SHP77 treated with DMSO at 0.1 percent for 48 hours (cell line): ENCODE measurements at places on chromosomes 5 and 9.

GRCh38 chr5:132471944-132472343, 18.6 kb downstream of the IRF1 start:
- DNase-seq: no peak

GRCh38 chr5:147055850-147056566, 177.5 kb upstream of the PPP2R2B start:
- DNase-seq: peak; percentile 53

DNA sequence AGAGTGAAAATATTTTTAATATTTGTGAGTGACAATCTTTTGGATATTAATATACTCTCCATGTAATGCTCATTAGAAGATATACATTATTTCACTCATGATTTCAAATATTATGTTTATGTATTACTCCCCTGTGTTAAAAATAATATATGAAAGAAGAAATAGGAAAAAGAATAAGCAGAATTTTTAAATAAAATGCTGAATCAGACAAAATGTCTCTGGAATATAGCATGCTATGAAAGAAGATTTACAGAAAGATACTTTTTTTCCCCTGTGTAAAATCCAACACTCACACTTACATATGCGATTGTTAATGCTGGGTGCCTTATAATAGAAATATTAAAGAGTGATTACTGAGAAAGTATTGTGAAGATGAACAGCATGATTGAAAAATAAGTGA, 373.7 kb downstream of the ANXA1 start:
- DNase-seq: no peak

DNA sequence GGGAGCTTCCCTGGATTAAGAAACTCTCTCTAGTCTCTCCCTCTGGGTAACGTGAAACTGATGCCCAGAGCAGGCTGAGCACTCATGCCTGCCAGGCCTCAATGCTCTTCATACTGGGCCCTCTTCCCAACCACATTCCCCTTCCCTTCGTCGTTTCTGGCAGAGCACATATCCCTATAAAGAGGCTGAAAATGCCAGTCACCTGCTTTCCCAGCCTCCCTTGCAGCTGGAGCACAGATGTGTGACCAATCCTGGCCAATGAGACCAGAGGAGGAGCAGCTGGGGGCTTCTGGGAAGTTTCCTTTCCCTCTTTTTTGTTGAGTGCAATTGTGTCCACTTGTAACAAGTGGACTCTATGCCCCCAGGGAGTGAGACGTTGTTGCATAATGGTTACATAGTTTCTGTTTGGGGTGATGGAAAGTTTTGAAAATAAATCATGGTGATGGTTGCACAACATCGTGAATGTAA, 30.2 kb upstream of the SMIM23 start:
- no peak for DNase-seq

GRCh38 chr5:115685490-115685889, 59.7 kb upstream of the TMED7 start:
- DNase-seq: no peak

- no peak for DNase-seq
These were observed 388.3 kb downstream of the ARRDC3 start for GRCh38 chr5:90994796-90995195.

- DNase-seq: no peak
These were observed 27.8 kb downstream of the ROPN1L start for GRCh38 chr5:10469253-10470050.

DNA sequence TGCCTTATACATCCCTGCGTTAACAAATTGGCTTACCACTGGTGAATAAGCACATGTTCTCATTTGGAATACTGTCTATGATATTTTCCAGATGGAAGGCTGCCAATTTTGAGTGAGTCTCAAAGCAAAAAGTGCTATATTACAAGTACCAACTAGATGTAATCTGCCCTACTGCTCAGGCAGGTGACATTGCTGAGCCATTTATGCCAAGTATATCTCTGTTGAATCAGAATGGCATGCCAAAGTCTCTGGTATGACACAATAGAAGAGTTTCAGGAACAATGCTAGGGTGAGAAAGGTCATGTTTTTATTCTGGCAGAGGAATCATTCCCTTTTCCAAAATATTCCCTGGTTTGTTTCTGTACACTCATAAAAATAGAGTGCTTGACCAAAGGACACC, 356.5 kb downstream of the CDH9 start:
- DNase-seq: peak; percentile 64

DNA sequence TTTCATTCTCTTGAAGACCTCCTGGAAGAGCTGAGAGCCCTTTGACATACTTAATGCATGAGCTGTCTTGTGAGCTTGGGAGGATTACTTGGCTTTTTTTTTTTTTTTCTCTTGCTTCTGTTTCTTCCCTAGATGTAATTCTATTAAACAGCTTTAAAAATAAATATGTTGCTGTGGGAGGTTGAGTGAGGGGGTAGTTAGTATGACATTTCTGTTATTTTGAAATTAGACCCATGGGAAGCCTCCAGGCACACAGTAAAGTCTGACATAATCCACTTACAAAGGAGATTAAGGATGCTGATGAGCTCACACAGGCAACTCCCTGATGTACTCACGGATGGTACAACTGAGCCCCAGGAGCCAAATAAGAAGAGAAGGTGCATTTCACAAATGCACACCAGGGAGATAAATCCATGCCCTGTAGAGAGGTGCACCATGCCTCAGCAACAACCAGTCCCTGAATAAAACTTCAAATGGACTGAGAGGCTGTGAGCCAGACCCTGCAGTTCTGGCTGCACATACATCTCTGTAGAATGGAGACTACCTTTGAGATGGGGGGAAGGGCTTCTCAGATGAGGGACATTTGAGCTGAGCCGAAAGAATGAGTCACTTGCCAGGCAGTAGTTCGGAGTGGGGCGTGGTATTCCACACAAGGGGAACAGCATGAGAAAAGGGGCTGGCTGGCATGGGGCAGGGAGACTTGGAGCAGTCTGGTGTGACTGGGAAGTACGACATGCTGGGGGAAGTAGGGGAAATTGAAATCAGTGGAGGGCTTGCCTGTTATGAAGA, 68.7 kb downstream of the ACTL7B start:
- DNase-seq: no peak

DNA sequence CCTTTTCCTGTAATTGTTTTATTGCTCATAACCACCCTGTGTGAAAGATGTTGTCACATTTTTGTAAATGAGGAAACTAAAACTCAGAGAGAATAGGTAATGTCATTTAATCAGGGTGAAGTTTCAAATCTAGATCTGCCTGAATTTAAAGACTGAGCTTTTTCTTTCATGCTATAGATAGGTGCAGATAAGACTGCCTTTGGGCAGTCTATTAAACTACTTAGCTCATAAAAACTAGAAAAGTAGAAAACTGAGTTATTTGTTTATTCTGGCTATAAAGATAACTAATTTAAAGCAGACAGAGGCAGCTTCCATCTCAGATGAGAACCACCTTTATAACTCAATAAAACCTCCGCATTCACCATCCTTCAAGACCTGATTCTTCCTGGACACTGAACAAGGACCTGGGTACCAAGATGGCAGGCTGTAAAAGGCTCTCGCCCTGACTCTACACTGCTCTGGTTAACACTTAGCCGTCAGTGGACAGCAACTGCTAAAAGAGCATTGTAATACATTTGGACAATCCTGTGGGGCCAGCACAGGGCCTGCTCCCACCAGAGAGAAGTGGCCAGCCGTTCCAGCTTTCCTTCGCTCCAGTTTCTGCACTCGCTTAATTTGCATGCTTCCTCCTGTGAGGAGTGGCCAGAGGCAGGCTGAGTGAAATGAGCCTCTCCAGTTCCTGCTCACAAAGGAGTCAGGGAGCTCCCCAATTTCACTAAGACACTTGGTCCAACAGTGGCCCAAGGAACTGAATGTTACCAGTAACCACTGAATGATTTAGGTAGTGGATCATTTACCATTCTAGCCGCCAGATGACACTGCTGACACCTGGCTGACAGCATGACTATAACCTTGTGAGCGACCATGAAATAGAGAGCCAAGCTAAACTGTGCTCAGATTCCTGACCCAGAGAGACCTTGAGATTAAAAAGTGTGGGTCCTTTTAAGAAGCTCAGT, 566.4 kb downstream of the EFNA5 start:
- DNase-seq: no peak

DNA sequence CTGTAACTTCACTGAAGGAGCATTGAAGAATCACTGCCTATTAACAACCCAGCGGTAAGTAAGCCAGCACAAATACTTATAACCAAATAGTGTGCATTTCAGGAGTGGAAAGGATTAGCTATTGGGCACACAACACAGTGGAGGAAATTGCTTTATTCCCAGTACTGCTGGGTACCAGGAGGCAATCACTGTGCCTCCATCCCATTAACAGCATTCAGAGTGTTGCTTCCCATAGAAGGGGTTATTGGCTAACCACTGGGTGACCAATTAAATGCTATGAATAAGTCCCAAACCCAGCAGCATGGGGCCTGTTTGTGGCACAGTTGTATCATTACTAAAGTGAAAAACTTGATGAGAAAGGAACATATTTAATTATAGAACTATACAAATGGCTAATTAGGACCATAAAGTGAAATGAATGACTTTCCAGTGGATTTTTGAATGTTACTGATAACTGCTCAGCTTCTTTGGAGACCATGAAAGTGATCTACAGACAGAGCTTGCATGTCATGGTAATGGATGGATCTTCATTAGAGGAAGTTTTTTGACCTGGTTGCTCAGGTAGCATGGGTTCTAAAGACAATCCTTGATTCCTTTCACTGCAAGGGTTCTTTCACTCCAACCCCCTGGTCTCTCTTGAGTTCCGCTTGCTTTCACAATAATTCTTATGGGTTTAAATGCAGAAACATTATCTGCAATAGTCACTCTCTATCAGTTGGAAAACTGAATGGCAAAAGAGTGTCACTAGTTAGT, 413.3 kb upstream of the RORB start:
- no peak for DNase-seq

DNA sequence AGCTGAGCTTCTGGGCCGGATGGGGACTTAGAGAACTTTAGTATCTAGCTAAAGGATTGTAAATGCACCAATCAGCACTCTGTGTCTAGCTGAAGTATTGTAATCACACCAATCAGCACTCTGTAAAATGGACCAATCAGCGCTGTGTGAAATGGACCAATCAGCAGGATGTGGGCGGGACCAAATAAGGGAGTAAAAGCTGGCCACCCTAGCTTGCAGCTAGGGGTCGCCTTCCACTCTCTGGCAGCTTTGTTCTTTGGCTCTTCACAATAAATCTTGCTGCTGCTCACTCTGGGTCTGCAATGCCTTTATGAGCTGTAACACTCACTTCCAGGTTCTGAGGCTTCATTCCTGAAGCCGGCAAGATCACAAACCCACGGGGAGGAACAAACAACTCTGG, 354.0 kb downstream of the PRR16 start:
- DNase-seq: no peak

DNA sequence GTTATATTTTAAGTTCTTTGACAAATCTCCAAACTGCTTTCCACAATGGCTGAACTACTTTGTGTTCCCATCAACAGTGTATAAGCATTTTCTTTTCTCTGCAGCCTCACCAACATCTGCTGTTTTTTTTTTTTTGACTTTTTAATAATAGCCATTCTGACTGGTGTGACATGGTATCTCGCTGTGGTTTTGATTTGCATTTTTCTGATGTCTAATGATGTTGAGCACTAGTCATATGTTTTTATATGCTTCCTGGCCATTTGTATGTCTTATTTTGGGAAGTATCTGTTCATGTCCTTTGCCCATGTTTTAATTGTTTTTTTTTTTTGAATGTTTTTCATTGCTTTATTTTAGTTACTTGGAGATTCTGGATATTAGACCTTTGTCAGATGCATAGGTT, 196.6 kb downstream of the PLK2 start:
- DNase-seq: no peak

GRCh38 chr5:135478938-135479337, 26.8 kb upstream of the TIFAB start:
- no peak for DNase-seq

DNA sequence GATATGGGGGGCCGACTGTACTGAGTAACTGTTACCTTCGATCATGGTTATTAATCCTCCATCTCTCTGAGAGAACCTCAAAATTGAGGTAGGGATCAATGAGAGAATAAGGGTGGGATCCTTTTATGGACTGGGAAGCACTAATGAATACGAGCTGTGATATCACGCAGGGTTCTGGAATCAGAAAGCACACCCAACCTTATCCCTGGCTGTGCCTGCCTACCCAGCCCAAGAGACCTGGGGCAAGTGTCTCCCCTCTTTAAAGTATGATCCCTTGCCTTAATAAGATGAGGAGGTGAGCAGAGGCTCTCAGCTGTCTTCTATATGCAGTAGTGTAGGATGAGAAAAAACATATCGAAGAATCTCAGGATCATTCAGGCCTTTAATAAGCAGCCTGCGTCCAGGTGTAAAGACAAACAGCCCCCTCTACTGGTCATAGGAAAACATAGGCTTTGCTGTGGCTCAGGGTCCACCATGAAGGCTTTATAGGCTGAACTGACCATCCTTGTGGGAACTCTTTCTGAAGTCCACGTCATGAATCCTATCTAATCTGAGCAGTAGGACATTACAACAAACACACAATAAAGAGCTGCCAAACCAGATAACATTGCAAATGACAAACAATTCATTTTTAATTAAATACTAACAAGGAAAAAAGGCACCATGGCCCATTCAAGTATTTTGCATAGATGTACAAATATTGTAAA, 16.8 kb downstream of the NIPAL4 start:
- peak; percentile 3 for DNase-seq

- peak; percentile 37 for DNase-seq
These were observed 11.0 kb upstream of the EXOSC2 start for GRCh38 chr9:130682421-130683121.

GRCh38 chr5:115626445-115626823, 598 bp upstream of the TMED7 start:
- DNase-seq: no peak

- no peak for DNase-seq
These were observed 9.9 kb downstream of the GFPT2 start for GRCh38 chr5:180343110-180343830.

GRCh38 chr9:15714746-15715145, 161.9 kb downstream of the CCDC171 start:
- DNase-seq: no peak

- peak; percentile 36 for DNase-seq
These were observed 417 bp downstream of the SRD5A1 start for GRCh38 chr5:6633469-6634245.

GRCh38 chr5:38790891-38791290, 54.9 kb upstream of the OSMR start:
- no peak for DNase-seq

DNA sequence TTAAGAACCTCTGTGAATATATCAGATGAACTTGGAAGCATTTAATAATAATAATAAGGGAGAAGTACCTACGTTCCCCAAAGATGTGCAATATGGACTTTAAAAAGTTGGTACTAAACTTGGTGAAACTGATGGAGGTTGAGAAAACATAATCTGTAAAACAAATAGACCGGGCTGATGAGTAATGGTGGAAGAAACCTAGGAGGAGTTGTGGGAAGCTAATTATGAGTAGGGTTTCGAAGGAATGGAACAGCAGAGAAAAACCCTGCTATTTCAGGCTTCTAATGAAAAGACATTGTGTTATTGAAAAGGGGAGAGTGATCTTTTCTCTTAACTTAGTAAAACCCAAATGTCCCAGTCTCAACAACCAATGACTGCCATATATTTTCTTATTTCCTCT, 229.3 kb downstream of the PCSK1 start:
- DNase-seq: no peak

DNA sequence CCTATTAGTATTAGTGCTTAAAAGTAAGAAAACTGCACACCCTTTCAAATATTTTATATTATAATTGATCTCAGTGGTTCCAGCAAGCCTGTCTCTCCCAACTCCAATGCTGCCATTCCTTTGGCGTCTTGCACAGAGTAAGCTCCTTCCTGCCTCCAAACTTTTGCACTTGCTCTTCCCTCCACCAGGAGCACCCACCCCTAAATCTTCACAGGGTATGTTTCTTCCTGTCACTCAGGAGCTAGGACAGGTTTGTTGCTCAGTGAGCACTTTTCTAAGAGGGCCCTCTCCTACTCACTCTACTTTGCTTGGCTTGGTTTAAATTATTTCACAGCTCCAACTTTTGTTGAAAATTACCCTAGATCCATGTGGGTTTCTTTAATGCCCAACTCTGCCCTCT, 189.1 kb upstream of the ADRA1B start:
- no peak for DNase-seq
